Mammary epithelial cell (primary cell): ENCODE measurements at places on chromosomes 5 and 9. TPM values are rescaled to one million over a fixed set of nuclear protein-coding genes. Genes with fewer than 3 reads are reported as not detected.
A peak's percentile ranks its signal among the peaks of the same experiment; 100 is the strongest.

CEL gene
- 0.50 TPM for total RNA-seq

SAXO1 gene
- total RNA-seq, result not detected

PCSK1 gene
- not detected for total RNA-seq

NPR2 gene
- 13.3 TPM for total RNA-seq

RNF183 gene
- not detected for total RNA-seq

- DNase-seq, result peak; percentile 21
Measured at GRCh38 chr5:90528601-90529193, 687 bp downstream of the LYSMD3 start.

DNA sequence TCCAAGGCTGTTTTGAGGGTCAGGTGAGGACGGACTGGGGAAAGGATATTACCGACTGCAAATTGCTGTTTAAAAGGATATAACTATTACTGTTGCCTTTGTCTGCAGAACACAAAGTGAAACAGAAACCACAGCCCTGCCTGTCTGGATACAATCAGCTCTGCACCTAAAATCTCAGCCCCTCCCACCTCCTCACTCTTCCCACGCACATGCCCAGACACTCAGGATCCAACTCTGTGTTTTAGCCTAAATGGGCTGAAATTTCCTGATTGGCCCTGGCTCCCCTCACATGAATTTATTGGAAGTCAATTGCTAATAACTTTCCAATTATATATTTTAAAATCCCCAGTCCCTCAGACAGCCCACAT is 176.3 kb upstream of the PPP1R26 start:
- DNase-seq, result no peak

- no peak for DNase-seq
Measured at GRCh38 chr9:135775911-135776310, 73.9 kb downstream of the KCNT1 start.

DNA sequence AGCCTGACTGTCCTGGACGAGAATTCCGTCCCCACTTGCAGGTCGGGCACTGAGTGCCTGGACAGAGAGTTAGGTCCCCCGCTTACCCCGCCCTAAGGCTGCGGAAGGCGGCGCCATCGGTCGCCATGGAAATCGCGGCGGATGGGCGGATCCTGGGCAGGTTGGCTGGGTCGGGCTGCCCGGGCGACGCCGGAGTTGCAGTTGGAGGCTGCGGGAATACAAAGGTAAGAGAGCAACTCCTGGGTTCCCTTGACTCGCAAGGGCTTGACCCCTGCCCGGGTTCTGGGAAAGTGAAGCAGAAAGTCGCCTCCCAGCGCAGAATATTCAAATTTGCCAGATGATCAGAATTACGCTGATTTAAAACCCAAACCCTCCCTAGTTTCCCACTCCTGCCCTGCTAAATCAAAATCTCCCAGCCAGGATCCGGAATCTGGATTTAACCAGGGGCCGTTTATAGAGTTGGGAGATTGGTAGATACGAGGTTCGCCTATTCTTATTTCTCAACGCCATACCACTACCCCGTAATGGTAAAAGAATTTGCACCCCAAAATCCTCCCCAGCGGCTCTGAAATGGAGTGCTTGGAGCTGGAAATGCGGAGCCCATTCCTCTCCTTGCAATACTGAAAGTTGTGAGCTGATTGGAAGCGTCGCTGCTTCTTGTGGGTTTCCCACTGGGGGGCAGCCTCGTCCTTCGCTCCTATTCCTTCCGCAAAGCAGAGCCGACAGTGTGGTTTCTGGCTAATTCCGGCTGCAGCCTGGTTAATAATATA is 156.4 kb upstream of the RASEF start:
- DNase-seq, result peak; percentile 72

GRCh38 chr5:6454628-6455053 is 6.0 kb downstream of the UBE2QL1 start:
- DNase-seq, result no peak

DNA sequence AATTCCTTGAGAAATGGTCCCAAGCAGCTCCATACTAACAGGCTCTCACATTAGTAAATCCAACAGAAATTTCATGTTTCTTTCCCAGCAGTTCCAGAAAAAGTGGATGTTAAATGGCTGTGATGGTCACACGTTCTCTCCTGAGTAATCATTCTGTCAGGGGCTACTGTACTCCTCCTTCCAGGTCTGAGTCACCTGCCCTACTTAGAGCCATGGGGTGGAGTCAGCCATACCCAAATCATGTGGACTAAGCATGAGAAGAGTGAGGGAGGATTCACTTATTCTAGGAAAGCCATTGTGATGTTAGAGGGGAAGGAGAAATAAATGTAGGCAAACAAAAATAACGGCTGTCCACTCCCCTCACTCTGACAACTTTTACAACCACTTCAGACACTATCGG is 547.2 kb downstream of the CSNK1G3 start:
- peak; percentile 69 for DNase-seq

DNA sequence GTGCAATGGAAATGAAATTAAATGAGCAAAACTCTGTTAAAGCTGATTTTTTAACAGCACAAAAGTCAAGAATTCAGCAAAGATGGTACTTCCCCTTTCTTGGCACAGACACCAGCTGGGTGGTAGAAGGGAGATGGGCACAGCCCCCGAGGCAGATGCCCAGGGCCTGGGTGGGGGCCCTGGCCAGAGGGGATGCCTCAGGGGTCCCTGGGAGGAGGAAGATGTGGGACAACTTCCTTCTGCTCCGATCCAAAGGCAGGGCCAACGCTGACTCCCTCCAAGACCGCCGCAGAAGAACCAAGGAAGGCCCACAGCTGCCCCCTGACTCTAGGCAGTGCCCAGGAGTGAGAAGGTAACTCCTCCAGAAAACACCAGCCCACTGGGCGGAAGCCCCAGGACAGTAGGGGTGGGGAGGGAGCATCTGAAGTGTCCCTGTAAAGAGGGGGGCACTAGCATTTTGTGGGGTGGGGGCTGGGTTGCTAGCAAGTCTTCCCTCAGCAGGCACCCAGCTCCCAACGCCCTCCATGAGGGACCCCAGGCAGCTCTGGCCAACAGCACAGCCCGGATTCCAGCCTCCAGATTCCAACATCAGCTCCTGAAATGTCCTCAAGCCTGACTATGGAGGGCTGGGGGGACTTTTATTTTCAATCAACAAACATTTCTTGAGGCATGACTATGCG is 4.9 kb downstream of the NACC2 start:
- DNase-seq, result no peak

DNA sequence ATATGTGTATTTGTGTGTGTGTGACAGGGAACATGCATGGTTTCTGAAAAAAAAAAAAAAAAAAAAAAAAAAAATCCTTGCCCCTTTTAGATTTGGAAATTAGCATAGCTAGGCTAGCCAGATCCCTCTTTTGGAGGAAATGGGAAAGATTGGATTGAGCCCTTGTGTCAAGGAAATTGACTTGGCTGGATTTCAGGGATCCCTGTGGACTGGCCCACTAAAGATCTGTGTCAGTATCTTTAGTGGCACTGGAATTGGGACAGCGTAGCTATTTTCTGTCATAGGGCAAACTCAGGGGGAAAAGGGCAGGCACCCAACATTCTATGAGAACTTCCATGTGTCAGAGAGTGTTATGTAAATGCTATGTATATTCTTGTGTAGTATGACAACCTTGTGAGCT is 35.4 kb downstream of the SH3GL2 start:
- DNase-seq, result no peak

DNA sequence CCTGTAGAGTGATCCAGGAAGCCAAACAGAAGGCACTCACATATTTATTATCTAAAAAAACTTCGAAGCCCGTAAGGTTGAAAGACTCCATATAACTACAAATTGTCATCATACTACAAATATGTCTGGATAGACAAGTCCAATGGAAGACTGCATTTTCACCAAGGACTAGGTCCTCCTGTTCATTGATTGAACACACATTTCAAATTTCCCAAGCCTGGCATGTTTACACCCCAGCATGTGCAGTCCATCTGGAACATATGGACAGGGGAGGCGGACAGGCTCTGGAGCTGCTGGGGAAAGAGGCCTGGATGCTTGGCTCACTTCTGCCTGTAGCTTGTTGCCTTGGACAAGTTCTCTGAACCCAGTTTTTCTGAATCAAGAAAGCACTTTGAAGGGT is 378.7 kb downstream of the ENC1 start:
- no peak for DNase-seq

- no peak for DNase-seq
Measured at GRCh38 chr5:91535499-91535898, 152.4 kb upstream of the ARRDC3 start.
